AG04450 (cell line): ENCODE measurements at places on chromosomes 16 and 17.

DNA sequence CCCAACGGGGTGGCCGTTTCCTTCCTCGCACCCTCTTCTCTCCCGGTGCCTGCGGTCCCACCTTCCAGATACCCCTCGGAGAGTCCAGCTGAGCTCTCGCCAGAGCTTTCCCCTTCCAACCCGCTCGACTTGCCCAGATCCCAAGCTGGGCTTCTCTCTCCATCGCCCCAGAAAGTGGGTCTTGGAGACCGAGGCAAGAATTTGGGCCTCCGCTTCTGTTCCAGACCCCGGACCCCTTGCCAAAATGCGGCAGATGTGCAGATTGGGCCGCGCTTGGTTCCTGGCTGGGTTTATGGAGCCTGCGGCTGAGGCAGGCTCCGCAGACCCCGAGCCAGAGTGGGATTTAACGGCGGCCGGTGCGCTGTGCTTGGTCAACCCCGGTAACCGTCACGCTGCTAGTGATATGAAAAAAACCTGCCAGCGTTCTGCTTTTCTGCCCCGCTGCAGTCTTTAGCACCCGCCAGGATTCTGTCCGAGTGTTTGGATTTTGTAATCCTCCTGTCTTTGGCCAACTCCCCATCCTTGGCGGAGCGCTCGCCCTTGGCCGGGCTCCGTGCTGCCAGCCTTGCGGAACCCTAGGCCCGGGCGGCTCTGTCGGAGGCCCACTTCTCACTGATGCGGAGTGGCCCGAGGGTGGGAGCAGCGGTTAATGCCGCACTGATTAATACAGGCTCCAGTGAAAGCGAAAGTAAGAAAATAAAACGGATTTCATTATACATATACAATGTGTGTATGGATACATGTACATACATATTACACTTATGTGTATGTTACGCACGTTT is 754 bp upstream of the SLFN11 start:
- no peak for DNase-seq

- no peak for DNase-seq
Measured at GRCh38 chr17:19915245-19915978, 47.7 kb upstream of the ULK2 start.

DNA sequence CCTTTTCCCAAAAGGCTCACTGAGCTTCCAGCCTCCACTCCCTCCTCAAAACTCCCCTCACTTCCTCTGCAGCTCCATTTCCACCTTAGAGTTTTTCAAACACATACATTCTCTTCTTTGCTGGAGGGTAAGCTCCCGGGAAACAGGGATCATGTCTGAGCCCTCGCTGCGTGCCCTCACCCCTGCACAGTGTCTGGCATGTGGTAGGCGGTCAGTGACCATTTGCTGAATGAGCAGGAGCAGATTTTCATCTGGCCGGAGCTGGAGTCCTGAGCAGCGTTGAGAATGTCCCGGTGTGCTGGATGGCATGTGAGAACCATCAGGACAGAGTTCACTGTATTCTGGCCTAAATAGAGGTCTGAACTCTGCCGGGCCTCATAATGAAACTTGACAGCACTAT is 274.5 kb downstream of the GRIN2A start:
- DNase-seq = no peak

DNA sequence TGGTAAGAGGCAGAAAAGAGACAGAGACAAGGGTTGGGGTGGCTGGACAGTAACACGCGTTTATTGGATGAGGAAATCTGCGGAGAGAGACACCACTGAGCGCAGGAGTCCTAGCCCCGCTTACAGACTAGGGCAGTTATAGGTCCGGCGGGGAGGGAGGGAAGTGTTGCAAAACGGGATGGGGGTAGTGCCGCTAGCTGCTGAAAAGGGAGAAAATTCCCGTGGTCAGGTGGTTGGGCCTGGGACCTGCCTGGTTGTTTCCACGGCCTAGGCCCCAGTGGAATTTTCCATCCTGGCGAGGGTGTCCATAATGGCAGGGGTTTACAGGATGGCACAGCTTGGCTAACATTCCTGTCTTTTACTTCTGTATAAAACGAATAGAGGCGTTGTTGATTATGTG is 5.5 kb upstream of the CPHXL2 start:
- no peak for DNase-seq

- DNase-seq = no peak
Measured at GRCh38 chr16:81195885-81196534, 42.5 kb upstream of the BCO1 start.
